ENCODE measurements at places on chromosomes 1 and 21. TPM values are rescaled to one million over a fixed set of nuclear protein-coding genes. Genes with fewer than 3 reads are reported as not detected.

LRRC53 gene
- not detected for total RNA-seq

FCRL4 gene
- total RNA-seq: not detected

FMO2 gene
- total RNA-seq: not detected

RGS7 gene
- not detected for total RNA-seq

HES5 gene
- not detected for total RNA-seq

CRNN gene
- total RNA-seq: not detected

SZT2 gene
- 58.4 TPM for total RNA-seq

ALX3 gene
- total RNA-seq: not detected

TNFAIP8L2 gene
- total RNA-seq: 28.7 TPM

GRCh38 chr1:164668491-164669400, 109.8 kb downstream of the PBX1 start:
- DNase-seq: no peak

- DNase-seq: no peak
Measured at GRCh38 chr21:36609654-36610053, 89.3 kb upstream of the SIM2 start.

DNA sequence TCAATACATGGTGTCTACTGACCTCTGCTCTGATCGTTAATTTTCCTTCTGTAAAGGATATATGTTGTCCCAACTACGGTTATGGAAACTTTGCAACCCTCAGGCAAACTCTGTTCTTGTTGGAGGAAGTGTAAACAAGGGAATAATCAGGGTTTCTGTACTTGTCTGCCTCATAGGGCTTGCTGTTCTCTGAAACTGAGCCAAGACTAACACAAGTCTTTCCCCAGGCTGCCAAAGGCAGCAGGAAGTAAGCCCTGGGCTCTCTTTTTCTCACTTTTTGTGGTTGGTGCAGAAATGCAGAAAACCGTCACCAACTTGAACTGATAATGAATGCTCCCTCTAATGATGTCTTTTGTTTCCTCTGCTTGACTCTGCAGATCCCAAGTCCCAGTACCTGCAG, 7.6 kb downstream of the CYP4X1 start:
- no peak for DNase-seq

DNA sequence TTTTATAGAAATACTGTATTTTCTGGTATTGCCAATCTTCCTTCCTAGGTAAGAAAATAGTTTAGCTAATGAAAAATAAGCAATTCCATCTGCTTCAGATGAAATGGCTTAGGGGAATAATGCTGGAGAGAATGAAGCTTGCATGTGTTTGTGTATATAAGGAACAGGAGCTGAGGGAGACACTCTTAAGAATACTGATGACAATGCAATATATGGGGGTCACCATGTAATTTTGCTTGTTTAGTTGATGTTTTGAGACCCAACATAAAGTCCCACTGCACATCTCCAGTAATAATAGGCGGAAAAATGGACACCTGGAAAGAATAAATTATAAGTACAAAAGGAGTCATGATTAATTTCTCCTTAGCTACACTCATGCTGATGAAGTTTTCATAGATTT, 110.8 kb upstream of the BRINP3 start:
- DNase-seq: no peak

DNA sequence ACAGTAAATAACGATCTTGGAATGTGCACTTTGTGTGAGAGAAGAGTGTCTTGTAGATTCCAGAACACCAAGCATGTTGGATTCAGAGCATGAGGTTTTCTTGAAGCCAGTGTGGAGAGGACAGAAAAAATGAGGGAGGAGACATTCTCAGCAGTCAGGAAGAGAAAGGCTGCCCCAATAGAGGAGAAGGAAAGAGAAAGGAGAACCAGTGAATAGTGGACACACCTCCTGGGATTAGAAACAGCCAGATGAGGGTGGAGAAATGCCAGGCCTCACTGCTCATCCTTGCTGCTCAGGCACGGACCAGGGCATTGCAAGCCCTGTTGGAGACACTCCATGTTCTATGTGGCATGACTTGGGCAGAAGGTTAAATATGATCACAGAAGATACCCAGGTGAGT, 69.0 kb upstream of the KAZN start:
- no peak for DNase-seq

GRCh38 chr1:202987922-202988583, 19.1 kb upstream of the TMEM183A start:
- DNase-seq: no peak

GRCh38 chr1:245829826-245830225, 675.0 kb downstream of the KIF26B start:
- DNase-seq: no peak

DNA sequence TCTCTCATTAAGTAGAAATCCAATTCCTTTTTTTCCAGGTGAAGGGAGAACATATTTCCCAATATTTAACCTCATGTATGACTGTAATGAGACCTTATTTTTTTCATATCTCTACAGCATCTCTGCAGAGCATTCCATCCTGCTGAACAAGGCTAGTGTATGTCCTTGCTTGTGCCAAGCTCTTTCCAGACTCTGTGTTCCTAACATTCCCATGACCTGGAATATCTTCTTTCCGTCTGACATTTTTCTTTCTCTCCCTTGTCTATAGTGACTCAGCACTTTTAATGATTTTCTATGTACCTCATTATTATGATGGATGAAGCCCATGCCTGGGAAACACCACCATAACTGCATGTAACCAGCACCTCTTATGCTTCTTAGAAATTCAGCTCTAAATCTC, 278.3 kb upstream of the NRIP1 start:
- no peak for DNase-seq

GRCh38 chr1:3981261-3981660, 81.2 kb upstream of the C1orf174 start:
- no peak for DNase-seq

GRCh38 chr1:71656902-71657301, 576.1 kb upstream of the ZRANB2 start:
- DNase-seq: no peak

DNA sequence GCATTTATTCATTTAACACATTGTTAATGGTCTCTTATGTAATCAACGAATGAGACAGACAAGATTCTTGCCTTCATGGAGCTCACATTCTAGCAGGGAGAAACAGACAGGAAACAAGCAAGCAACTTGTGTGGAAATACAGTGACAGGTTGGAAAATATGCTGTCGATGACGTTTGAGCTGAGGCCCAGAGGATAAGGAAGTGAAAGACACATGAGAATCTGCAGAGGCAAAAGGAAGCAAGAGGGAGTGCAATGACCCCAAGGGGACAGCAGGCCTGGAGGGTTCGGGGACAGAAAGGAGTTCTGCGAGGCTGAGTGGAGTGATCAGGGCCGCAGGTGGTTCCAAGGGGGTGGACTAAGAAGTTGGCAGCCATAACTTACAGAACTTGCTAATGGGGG, 60.6 kb upstream of the AKT3 start:
- DNase-seq: no peak

DNA sequence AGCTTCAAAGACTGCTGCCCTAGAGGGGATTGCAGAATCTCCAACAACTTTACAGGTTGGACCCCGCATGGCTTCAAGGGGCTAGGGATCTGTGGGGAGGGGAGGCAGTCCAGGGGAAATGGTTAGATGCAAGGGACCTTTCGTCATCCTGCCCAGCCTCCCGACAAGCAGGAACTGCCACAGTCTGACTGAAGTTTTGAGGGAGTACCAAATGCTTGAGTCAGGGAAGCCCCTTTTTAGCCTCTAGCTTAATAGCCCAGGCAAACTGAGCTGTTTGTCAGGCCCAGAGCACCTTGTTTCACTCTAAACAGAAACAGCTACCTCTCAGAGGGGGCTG, 1.1 kb downstream of the TOR3A start:
- DNase-seq: peak; percentile 14

- no peak for DNase-seq
Measured at GRCh38 chr1:193320270-193320669, 133.9 kb upstream of the B3GALT2 start.

GRCh38 chr1:115112496-115113375, 23.4 kb upstream of the TSPAN2 start:
- peak; percentile 28 for DNase-seq

DNA sequence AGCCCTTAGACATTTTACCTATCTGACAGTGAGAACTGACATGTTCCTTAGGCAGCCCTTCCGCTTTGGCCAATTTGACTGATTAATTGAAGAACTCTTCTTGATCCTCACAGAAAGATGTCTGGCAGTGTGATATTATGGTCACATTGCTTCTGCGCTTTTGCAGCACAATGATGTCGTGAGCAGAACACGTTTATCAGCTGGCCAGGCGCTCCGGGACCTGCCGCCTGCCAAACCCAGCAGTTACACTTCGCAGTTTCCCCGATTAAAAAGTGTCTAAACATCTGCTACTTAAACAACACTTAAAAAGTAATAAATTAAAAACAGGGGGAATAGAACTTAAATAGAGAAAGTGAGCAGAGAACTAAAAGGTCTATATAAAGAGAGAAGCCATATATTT, 103.5 kb upstream of the ETS2 start:
- DNase-seq: no peak

DNA sequence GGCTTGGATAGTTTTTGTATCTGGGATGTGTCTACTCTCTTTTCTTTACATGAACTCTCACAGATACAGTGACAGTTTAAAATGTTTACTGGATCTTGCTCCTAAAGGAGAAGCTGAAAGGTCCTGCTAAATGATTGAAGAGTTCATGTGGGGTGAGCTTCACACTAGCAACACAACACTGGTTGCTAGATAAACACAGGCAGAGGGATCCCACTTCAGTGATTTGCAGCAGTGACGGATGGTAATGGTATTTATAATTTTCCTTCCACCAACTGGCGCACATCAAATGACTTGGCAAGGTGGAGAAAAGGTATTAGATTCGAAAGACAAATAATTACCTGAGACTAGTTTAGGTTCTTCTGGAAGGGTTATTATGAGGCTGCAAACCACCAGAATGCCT, 270.2 kb downstream of the TBX15 start:
- no peak for DNase-seq

DNA sequence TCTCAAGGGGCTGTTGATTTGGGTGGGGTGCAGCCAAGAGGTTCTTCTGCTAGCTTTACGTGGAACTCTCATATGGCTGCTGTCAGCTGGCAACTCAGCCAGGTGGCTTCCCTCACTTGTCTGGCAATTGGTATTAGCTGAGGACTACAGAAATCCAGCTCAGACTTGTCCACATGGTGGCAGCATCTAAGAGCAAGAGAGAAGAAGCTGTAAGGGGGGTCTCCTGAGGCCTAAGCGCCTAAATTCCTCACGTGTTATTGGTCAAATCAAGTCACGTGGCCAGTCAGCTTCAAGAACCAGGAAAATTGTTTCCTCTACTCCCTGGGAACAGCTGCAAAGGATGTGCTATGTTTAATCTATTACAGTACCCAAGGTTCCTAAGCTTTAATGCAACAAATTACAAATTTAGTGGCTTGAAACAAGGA, 4.2 kb upstream of the DYRK3 start:
- no peak for DNase-seq

DNA sequence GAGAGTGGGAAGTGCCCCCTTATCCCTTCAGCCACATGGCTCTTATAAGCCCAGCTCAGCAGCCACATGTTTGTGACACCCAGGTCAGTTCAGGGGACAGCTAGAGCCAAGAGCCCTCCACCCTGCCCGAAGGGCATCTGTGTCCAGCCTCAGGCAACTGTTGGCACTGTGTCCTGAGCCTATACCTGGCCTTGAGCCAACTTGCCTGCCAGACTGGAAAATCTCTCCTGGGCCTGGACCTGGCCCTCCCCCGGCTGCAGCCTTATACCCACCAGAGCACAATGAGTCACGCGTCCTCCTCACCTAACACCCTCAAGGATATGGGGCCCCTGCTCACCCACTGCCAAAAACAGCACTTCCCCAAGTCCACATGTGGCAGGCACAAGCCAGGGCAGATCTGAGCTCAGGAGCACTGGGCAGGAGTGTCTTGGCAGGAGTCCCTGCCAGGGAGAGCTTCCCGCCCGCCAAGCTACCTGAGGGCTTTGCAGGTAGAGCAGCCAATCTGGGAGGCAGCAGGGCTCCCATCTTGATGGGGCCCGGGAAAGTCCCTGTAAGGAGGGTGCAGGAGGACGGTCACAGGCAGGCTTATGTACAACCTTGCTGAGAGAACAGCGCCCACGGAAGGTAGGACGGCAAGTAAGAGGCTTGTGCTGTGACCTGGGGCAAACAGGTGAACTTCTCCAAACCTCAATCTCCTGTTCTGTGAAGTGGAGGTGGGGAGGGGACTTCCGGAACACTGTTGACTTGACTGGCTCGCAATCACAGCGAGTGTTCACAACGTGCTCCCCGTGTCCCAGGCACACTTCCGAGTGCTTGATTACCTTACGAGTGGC, 19.8 kb upstream of the HSPG2 start:
- no peak for DNase-seq

DNA sequence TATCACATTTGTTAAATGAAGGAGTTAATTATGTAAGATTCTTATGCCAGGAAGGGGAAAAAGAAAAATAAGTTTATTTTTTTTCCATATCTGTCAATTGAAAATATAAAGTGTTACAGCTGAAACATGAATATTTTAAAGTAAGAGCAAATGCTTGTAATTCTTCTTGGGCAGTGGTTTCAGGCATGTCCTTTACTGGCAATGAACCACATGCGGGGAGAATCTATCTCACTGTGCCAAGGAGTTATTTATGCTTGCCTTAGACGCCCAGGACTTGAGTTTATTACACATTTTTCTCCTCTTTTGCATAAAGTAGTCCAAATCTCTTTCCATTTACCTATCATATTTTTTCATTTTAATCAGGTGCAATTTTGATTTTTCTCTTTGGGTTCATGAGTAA, 207.8 kb upstream of the NRIP1 start:
- no peak for DNase-seq

GRCh38 chr21:36163750-36164741, 7.4 kb downstream of the DOP1B start:
- no peak for DNase-seq

DNA sequence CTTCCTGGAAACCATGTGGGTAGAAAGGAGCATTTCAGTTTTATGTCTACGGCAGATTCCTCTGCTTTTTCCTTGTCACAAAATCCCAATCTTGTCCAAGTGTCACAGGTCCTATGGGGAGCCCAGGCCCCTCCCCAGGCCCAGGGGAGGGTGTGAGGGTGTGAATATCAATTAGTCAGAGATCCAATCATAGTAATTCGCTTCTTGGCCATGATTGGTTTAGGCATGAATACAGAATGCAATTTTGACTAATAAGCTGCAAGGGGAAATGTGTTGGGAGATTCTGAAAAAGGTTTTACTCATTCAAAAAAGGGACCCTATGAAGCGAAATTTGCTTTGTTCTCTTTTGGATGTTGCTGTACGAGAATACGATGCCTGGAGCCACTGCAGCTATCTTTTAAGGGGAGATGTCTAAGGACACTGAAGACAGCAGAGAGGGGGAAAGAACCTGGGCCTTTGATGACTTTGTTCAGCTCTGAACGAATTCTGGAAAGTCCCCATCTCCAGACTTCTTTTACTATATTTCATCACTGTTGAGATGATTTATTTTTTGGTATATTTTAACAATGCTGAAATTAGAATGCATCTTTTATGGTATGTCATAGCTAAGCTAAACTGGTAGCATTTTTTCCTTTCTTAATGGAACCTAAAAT, 18.2 kb downstream of the TSPAN2 start:
- no peak for DNase-seq

Data from activated T-helper 2 cell treated with anti-CD3 and anti-CD28 coated beads, Interferon-gamma antibody, Interleukin-2, Interleukin-4, amounts not matched to agents 10 μg/mL and 5 μg/mL and 100 μg/mL, durations not matched to agents 14 hours and 24 hours and 36 hours (primary cell).